ENCODE measurements at places on chromosomes 16 and 17.

GRCh38 chr16:88560714-88561484, 9.3 kb upstream of the ZC3H18 start:
- DNase-seq: no peak

DNA sequence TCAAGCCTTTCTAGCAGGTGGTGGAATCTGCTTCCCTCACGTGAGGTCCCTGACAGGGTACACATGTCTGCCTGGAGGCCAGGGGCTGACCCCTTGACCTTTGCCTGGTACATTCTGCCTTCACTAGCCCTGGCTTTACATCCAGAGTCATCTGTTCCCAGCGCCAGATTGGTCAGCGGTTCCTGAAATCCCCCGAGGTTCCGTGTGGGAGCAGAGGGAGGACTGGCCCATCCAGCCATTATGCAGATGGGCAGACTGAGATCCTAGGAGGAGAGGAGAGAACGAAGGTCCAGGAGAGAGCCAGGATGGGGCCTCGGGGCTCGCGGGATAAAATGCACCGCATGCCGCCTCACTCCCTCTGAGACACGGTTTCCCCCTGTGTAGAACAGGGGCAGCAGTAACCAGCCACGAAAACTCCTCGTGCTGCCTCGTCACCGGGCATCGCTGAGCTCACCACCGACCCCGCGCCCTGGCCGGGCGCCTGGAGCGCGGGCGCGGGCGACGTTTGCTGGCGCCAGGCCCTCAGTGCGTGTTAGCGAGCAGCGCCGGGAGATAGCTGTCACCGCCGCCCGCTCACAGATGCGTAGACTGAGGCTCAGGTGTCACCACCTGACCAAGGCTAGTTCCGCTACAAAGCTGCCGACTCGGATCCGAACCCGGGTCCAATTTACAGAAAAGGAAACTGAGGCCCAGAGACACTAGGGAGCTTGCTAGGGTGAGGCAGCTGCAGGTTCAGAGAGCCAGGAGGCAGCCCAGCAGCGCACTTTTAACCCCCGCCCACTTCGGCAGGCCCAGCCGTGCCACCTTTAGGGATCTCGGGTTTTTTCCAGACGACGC, 811 bp upstream of the MAP2K3 start:
- no peak for DNase-seq

DNA sequence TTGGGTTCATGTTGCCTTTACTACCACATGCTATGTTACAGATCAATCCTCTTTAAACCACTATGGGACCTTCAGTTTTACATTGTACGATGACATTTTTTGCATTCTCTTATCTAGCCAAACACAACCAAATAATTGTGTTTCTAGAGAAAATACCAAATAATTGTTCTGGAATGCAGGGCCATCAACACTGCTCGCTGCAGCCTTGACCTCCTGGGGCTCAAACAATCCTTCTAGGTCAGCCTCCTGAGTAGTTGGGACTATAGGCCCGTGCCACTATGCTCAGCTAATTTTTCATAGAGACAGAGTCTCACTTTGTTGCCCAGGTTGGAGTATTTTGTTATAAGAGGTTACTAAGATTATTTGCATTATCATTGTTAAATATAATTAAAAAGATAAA, 237.5 kb upstream of the PMFBP1 start:
- DNase-seq: no peak

DNA sequence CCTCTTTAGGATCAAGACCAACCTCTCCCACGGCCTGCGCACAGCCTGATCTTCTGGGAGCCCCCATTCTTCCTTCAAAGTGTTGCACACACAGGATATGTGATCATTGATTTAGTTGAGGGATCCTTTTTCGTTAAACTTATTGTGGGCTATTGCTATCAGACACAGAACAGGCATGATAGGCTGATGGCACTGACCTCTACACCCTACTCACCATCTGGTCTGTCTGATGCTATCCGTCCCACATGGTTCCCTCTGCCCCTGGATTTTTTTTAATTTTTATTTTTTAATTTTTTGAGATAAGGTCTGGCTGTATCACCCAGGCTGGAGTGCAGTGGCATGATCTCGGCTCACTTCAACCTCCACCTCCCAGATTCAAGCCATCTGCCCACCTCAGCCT, 19.2 kb upstream of the LITAF start:
- no peak for DNase-seq

GRCh38 chr17:59652119-59652518, 32.4 kb downstream of the CLTC start:
- no peak for DNase-seq
